AG09309 (cell line): ENCODE measurements at places on chromosomes 6 and 20.
A peak's percentile ranks its signal among the peaks of the same experiment; 100 is the strongest.

GRCh38 chr20:38426006-38426897, 8.9 kb downstream of the SNHG17 start:
- peak; percentile 72 for DNase-seq

GRCh38 chr6:73108949-73109348, 116.3 kb downstream of the KHDC1L start:
- DNase-seq = no peak

- no peak for DNase-seq
Measured at GRCh38 chr6:12012038-12012557, at the start of gene HIVEP1. Gene HIVEP1 (plus strand): TSS chr6:12012312. CDS start chr6:12015629, 3,317 bp downstream.

DNA sequence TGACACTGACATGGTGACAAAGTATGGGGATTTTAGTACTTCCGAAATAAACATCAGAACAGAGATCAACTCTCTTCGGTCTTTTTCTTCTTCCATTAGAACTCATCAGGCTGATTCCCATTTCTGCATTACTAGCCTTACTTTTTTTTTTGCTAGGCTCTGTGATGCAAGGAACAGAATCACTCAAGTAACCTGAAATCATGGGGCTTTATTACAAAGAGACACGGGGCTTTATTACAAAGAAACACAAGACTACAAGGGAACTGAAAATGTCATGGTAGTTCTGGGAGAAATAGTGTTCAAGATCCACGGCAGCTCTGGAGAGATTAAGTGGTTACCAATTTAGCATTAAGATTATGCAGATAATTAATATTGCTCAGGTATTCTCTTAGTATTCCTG, 11.6 kb downstream of the SOX4 start:
- DNase-seq = no peak
